ENCODE measurements at places on chromosomes 16 and 17.

GRCh38 chr17:59778996-59779395, 71.5 kb downstream of the VMP1 start:
- DNase-seq: no peak

DNA sequence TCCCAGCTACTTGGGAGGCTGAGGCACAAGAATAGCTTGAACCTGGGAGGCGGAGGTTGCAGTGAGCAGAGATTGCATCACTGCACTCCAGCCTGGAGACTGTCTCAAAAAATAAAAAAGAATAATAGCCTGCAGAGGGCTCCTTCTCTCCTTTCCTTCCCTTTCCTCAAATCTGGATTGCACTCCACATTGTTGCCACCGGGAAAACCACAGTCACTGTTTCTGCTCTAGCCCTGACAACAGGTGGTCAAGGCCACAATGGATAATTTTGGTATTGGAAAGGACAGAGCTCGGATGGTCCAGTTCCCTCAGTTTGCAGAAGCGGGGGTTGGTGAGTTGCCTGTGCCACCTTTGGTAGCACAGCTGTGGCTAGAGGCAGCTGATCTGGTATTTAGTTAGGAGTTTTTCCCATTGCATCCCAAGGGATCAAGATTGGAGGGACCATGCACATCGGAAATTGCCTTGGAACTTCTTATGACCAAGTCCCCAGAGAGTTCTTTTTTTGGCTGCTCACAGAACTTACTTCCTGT, 44.7 kb upstream of the PRSS54 start:
- DNase-seq: no peak

DNA sequence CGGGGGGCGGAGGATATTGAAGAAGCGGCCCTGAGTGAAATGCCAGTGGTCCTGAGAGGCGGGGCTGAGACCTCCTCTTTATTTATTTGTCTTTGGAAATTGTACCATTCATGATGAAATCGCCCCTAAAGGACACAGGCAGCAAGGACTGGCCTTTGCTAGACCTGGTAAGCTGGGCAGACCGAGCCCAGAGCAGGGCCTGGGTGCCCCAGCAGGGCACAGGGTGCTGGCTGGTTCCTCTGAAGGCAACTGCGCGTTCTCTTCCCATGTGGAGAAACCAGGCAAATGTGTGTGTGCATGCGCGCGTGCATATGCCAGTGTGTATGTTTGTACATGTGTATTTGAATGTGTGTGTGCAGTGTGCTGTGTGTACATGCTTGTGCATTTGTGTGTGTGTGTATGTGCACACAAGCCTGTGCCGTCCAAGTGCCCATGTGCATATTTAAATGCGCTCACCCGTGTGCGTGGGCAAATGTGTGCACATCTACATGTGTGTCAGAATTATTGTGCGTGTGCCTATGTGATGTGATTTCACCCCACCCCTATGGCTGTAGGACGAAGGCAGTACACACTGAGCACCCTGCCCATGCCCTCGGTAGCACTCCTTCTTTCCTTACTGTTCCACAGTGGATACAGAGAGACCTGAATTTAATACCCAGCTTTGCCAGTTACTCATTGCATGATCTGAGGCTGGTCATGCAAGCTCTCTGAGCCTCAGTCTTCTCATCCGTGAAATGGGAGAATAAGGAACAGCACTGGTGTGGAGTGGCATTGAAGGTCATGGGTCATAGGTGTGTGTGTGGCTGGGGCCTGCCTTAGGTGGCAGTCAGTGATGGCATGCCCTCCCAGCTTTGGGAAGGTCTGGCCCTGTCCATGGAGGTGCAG, 105.2 kb downstream of the CMIP start:
- no peak for DNase-seq

DNA sequence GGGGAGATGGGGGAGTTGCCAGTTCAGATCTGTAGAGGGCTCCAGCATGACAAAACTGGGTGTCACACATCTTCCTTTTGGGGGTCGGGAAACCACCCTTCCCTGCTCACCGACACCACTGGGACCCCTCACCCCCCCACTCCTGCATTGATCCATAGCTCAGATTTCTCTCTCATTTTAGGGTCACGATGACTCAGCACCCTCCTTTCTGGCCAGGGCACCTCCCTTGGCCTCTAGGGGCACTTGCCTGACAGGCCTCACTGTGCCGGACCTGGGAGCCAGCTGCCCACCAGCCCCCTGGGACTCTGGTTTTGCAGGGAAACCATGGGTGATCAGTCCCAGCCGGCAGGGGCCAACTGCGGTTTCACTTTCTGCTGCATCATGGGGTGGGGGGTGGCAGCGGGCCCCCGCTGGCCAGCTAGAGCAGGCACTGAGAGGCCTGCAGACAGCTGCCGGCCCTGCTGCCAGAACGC, 239.4 kb downstream of the MRTFB start:
- no peak for DNase-seq

DNA sequence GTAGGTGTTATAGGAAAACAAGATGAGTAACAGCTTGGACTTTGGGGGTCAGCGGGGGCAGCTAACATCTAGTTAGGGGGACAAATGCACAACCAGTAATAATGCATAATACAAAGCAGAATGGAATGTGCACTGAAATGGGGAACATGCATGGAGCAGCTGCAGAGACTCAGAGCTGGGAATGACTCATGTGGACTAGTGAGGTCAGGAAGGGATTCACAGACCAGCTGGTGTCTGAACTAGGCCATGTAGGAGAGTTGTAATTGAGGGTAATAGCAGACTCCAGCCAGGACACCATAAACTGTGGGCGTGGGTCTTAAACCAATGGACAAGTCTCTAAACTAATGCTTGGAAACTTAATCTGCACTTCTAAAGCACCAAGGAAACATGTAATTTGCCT, 176.8 kb upstream of the ASIC2 start:
- no peak for DNase-seq

GRCh38 chr17:4634976-4635375, 6.5 kb downstream of the ALOX15 start:
- no peak for DNase-seq

GRCh38 chr17:28655160-28655559, 6.5 kb downstream of the SDF2 start:
- no peak for DNase-seq

DNA sequence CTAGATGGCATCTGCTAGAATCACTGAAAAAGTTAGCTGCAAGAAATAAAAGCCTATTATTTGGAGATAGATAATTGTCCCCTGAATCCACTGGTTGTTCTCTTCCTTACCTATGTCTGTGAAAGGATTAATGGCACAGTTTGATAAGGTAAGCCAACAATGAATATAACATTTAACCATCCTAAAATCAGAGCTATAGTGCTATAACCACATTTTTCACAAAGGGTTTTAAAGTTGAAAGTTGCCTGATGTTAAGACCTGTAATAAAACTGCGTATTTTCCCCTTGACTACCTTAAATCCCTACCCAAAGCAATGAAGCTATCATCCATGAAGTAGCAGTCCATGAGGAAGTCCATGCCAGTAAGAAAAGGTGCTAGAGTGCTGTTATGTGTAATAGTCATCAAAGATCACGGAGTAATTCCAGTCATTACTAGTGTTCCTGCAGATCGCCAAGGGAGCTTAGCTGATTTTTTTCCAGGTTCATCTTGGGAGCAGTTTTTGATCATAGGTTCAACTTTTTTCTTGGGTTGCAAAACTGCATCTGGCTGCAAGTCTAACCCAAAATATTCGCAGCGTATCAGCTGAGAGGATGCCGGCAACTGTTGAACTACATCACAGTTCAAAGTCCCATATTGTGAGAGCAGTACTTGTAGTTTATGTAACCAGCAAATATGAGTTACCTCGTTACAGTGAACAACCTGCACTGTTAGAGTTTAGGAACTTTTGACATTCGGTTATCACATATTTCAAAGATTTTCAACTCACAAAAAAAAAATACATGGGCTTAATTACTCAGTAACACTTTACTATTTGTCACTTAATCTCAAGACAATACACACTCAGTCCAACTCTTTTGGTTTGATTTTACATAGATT, 18.2 kb upstream of the RSL1D1 start:
- DNase-seq: no peak

DNA sequence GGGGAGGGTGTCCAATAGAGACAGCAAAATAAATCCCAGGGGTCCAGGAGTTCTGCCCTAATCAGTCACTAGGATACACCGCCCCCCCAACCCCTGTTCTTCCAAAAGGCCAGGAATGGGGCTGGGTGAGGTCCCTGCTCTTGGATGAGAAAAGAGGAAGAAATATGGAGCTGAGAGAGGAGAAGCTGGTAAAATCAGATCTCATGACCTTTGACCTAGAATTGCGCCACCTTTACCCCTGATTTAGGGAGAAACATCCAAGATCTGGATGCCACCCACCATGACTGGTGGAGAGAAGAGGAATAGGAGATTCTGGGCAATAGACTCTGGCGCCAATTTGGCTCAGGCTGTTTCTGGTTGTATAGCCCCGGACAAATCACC, 707 bp upstream of the CACNB1 start:
- no peak for DNase-seq

GRCh38 chr17:47649972-47650524, 329 bp downstream of the KPNB1 start:
- no peak for DNase-seq
